Eye (tissue), 1 donor: ENCODE measurements at places on chromosomes 6 and 20.
A peak's percentile ranks its signal among the peaks of the same experiment; 100 is the strongest.

GRCh38 chr20:20017844-20018185 is 653 bp downstream of the NAA20 start:
- DNase-seq: peak; percentile 30

DNA sequence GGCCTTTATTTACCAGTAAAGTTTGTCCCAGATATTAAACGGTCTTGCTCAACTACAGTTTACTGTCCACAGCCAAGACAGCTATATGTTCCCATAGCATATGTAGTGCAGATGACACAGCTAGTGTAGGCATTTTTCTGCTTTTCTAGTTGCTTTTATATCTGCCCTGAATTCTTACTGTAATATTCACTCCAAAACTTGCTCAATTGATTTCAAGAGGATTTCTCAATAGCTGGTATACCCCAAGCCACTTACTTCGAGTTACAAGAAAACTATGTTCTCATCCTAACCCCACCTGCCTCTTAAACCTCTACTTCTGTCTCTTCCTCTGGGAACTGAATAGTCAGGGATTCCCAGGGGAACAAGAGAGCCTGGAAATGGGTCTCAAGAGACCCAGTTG is 18.9 kb upstream of the ROS1 start:
- DNase-seq: no peak

DNA sequence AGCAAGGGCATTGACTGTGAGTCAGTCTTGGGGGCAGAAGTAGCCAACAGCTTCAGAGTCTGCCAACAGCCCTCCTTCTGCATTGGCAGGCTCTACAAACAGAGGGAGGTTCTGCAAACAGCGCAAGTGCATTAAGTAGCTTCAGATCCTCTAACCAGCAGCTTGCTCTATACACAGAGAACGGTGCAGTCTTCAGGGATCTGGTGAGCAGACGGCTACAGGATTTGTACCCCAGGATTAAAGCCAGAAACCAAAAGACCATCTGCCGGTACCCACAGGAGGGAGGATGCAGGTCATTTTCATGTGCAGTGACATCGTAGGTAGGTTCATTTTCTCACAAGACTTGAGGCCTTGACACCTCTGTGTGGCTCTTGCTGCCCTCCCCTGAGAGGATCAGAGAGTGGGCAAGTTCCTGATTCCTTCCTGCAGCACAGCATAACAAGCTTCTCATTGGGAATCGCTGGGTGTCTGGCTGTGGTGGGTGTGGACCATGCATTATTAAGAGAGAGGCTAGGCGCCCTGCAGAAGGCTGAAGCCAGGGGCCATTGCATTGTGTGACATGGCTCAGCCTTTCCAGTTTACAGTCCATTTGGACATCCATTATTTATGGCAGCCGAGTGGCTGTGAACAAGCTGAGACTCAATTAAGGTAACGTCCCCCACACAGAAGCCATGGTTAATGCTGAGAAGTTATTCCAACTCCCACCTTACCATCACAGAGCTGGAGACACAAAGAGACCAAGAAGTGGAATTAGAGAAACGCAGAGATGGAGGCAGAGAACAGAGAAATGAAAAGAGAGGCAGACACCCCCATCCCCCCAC is 250.0 kb downstream of the LRFN2 start:
- peak; percentile 79 for DNase-seq

DNA sequence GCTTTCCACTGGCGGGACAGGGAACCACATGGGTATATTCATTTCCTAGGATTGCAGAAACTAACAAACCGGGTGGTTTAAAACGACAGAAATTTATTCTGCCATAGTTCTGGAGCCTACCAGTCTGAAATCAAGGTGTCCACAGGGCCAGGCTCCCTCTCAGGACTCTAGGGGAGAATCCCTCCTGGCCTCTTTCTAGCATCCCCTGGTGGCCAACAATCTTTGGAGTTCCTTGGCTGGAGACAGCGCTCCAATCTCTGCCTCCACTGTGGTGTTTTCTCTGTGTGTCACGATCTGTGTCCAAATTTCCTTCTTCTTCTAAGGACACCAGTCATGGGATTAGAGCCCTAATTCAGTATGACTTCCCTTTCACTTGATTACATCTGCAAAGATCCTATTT is 95.0 kb downstream of the SCML4 start:
- DNase-seq: no peak

DNA sequence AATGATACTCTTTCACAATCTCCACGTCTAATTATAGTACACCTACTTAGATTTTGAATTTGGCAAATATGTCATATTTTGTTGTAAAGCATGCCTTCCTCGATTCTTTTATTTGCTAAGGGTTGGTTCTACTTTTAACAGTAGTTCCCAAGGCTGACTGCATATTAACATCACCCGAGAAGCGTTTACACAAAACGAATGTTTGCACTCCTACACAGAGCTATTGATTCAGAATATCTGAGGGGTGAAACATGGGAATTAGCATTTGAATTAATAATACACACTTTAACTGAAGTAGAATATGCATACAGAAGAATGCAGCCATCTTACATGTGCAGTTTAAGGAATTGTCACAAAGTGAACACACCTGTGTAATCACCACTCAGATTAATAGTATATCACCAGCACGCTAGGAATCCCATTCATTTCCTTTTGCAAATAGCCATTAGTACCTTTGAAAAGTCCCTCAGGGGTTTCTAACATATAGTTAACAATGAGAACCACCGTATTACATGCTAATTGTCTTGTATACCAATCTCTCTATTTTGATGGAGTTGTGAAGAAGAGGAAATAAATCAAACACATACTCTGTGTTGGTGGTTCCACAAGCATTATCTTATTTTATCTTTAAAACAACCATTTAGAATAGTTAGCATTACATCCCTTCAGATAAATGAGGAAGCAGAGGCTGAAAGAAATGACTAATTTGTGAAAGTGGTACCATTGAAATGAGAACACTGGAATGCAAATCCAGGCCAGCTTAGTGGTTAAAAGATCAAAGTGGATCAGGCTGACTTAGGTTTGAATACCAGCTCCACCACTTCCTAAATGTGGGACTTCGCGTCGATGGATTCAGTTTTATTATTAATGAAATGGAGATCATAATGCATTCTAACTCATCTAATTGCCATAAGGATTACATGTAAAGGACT is 317.6 kb downstream of the HDGFL1 start:
- DNase-seq: no peak

- DNase-seq: no peak
These were observed 65.9 kb downstream of the BCAS1 start for GRCh38 chr20:54004445-54004844.

GRCh38 chr6:14467591-14467990 is 350.0 kb downstream of the CD83 start:
- DNase-seq: no peak

DNA sequence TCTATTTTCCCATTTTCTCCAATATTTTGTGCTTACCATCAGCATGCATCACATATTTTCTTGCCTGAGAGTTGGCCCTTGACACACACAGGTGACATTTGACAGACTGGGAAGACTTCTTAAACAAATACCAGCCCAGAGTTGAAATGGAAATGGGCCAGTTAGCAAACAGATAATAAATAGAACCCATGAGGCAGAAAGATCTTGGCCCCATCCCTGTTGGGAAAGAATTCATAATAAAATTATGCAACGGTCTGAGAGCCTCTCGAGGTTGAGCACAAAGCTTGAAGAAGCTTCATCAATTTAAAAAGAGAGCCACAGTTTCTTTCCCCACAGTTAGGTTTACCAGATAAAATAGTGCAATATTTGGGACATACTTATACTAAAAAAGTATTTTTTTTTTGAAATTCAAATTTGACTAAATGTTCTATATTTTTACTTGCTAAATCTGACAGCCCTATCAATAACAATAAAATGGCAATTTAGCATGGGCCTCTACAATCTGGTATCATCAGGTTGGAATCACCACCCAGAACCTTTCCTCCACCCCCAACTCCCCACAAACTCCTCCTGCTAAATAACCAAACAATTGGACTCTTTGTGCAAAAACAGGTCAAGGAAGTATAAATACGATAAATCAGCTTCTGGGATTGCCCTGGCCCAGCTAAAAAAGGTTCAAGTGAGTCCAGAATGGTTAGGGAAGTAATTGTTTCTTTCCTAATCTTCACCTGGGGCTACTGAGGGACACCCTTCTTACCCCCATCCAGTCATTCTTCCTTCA is 129.8 kb downstream of the CD164 start:
- no peak for DNase-seq

- no peak for DNase-seq
These were observed 10.7 kb upstream of the PLEKHG1 start for GRCh38 chr6:150588888-150589499.

DNA sequence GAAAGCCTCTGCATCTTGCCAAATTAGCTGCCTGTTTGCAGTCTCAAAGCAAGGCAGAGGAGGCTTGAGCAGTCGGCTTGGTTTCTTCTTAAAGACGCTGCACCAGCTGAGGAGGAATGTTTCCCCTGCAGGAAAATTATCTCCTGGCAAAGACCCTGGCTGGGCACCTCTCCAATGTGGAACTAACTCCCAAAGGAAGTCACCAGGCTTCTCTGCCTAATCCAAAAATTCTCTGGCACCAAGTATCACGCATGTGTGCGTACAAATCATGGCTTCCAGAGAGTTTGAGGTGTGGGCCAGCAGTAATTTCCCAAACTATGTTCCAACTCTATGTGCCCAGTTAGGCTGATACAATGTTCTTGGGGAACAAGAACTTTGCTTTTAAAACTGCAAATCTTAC is 176.2 kb downstream of the KIF16B start:
- DNase-seq: peak; percentile 60

GRCh38 chr6:71725126-71725470 is 161.3 kb upstream of the RIMS1 start:
- no peak for DNase-seq

GRCh38 chr6:169841907-169842606 is 90.6 kb downstream of the ERMARD start:
- no peak for DNase-seq

- peak; percentile 57 for DNase-seq
These were observed 53.3 kb downstream of the ISM1 start for GRCh38 chr20:13274275-13274861.
